H9 (cell line): ENCODE measurements at places on chromosomes 1 and 21.

GRCh38 chr1:100511058-100511457, 26.9 kb upstream of the GPR88 start:
- no peak for DNase-seq

DNA sequence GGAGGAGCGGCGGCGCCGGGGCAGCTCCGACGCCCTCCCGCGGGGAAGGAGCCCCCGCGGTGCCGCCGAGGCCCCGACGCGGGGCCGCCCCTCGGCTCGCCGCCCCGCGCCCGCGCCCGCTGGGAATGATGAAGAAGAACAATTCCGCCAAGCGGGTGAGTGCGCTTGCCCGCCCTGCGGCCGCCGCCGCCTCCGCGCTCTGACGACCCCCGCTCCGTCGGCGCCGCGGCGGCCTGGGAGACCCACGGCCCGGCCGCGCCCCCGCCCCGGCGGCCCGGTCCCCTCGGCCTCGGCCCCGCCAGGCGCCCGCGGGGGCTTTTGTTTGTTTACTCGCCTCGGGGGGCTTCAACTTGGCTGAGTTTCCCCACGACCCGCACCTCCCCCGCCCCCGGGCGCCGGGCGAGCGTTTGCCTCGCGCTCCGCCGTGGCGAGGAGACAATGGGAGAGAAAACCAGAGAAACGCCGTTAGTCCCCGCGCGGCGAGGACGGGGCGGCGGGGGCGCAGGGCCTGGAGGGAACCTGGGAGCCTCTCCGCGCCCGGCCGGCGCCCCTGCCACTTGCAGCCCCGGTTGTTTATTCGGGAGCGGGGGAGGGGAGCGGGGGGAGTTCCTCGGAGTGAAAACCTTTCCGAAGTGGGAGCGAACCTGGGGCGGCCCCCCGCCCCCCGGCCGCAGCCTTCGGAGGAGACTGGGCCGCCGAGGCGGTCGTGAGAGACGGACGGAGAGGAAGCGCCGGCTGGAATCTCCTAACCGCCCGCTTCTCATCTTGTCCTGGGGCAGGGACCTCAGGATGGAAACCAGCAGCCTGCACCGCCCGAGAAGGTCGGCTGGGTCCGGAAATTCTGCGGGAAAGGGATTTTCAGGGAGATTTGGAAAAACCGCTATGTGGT, 661 bp downstream of the PLEKHO1 start:
- no peak for DNase-seq

DNA sequence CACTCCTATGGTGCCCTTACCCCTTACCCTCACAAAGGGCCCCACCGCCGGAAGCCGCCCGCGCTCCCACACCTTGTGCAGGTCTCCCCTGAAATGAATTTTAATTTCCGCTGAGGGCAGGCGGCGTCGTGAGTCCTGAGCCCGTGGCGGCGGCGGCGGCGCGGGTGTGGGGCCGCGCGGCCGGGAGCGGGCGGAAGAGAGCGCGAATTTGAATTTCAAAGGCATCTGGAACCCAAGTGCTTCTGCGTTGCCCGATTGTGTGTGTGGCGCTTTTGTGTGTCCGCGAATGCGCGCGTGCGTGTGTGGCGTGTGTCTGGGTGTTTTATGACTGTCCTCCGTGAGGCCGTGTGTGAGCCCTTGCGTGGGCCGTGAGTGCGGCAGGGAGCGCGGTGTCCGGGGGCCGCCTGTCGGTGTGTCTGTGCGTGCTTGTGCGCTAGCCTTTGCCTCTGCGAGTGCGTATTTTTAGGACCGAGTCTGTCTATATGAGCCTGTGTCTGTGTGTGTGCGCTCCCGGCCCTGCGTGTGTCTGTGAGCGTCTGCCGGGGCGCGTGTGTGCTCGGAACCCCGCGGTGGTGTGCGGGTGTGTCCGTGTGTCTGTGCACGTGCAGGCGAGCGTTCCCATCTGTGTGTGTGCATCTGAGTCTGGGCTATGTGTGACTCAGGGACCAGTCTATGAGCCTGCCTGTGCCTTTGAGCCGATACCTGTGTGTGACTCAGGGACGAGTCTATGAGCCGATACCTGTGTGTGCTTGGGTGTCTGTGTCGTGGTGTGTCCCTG, 7.9 kb upstream of the ADGRB2 start:
- no peak for DNase-seq

GRCh38 chr1:111251570-111251969, 24.1 kb downstream of the CHI3L2 start:
- DNase-seq, result no peak

DNA sequence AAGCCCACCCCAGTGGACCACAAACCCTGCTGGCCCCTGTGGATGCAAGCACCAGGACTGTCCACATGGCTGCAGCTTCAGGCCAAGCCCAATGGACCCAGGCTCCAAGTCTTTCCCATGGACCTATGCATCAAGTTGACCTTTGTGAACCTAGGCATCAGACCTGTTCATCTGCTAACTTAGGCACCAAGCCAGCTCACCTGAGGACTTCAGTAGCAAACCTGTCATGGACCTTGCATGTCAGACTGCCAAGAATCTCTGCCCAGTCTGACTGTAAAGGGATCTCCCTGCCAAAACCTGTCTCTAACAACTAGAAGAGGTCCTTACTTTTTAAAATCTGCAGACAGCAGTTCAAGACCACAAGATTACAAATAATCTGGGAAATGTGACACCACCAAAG, 37.8 kb downstream of the FMO3 start:
- DNase-seq, result no peak

- no peak for DNase-seq
Measured at GRCh38 chr1:181100015-181100905, 11.8 kb downstream of the IER5 start.

DNA sequence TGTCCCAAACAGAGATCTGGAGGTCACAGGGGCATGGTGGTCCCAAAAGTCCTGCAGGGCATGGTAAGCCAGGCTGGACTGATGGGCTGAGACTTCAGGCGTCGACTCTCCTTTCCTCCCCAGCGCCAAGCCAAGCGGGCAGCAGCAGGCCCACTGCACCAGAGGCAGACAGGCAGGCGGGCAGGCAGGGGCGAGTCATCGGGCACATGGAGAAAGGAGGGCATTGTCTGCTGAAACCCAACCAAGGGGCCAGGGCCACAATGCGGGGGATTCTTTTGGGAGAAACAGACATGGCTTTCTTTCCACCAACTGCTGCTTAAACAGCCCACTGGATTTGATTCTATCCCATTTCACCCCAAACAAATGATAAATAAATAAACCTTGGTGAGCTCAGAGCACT, 46.2 kb downstream of the TRABD2B start:
- DNase-seq, result no peak

- DNase-seq, result no peak
Measured at GRCh38 chr1:235207209-235207565, 46.1 kb upstream of the RBM34 start.

DNA sequence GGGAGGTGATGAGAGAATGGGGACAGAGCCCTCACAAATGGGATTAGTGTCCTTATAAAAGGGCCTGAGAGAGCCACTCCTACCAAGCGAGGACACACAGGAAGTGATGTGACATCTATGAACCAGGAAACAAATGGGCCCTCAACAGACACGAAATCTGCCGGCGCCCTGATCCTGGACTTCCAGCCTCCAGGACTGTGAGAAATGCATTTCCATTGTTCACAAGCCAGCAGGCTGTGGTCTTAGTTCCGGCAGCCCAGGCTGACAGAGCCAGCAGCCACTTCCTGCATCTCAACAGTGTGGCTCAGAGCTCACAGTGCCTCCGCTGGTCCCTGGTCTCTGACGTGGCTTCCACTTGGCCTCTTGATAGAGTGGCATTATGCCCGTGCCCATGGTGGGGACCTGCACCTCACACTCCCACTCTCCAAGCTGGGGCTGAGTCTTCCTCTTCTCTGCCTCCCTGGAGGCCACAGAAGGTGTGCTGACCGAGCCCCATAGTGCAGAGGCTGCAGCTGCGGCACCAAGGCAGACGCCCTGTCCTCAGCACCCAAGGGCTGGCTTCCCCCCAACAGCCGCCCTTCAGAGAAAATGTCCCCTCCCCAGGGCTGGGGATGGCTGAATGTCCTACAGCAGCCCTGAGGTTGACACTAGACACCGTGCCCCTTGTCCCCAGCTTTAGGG, 44.9 kb downstream of the ACOT7 start:
- no peak for DNase-seq

GRCh38 chr1:172203135-172203823, 217.2 kb upstream of the C1orf105 start:
- DNase-seq, result no peak

- peak; percentile 95 for DNase-seq
Measured at GRCh38 chr1:118185084-118185832, at the start of gene SPAG17. Gene SPAG17 (minus strand): TSS chr1:118185228. CDS start chr1:118185157, 71 bp downstream.

DNA sequence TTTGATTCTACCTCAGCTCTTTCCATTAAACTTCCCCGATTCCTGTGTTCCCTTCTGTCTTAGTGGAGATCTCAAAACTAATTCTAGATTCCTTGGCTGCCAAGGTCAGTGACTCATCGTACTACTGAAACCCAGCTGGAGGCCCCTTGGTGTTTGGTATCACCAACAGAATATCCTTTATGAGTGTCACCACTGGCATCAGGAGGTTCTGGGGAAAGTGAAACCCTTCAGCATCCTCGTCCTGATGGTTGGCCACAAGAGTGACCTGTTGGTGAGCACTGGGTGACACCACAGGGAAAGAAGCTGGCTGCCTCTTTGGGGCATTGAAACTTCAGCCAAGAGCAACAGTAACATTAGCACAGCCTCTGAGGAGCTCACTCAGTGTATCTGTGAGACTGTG, 9.6 kb downstream of the RAB42 start:
- DNase-seq, result no peak

- no peak for DNase-seq
Measured at GRCh38 chr1:224312025-224312424, 17.9 kb downstream of the NVL start.

- DNase-seq, result peak; percentile 70
Measured at GRCh38 chr1:228416217-228416933, at the start of gene TRIM17. Gene TRIM17 (minus strand): TSS chr1:228416861. CDS start chr1:228415072, 1,789 bp downstream.

GRCh38 chr1:84753516-84754385, 63.5 kb upstream of the SSX2IP start:
- DNase-seq, result peak; percentile 77

DNA sequence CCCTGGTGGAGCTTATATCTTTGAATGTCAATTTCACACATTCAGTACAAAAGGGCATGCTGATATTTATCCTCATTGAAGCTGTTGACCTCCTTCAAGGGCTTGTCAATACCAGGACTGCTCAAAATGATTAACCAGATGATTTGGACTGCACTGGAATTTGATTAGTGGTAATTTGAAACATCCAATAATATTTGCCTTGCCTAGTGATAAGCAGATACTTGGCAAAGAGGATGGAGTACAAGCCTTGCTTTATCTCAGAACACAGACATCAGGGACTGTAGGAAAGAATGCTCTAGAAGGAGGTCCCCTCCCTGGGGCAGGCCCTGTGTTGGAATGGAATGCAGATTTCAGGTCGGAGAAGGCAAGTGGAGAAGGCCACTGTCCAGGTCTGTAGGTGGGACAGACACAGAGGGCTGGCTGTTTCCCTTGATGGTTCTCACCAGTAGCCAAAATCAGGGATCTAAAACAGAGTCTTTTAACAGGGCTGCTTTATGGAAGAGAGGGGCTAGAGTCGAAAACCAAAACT, 64.8 kb upstream of the ZNF648 start:
- DNase-seq, result no peak

DNA sequence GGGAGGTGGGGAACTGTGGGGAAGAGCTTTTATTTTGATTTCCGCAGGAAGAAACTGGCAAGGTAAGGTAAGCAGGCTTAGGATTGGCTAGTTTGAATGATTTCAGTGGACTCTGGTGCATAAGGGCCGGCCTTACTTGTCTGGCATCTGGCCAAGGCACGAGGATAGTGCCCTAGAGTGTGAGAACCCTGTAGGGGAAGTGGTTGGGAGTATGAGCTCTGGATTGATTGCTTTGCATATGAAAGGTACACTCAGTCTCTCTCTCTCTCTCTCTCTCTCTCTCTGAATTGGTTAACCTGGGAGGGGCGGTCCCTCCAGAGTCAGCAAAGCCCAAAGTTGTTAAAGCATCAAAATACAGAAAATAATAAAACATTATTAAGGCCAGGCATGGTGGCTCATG, 463.0 kb downstream of the SIPA1L2 start:
- peak; percentile 81 for DNase-seq

GRCh38 chr1:227563324-227564201, at the start of gene ZNF678:
Gene ZNF678 (plus strand): TSS chr1:227563556. CDS start chr1:227650992, 87,436 bp downstream.
- DNase-seq, result peak; percentile 94

- no peak for DNase-seq
Measured at GRCh38 chr1:10253755-10254154, 43.4 kb downstream of the KIF1B start.

DNA sequence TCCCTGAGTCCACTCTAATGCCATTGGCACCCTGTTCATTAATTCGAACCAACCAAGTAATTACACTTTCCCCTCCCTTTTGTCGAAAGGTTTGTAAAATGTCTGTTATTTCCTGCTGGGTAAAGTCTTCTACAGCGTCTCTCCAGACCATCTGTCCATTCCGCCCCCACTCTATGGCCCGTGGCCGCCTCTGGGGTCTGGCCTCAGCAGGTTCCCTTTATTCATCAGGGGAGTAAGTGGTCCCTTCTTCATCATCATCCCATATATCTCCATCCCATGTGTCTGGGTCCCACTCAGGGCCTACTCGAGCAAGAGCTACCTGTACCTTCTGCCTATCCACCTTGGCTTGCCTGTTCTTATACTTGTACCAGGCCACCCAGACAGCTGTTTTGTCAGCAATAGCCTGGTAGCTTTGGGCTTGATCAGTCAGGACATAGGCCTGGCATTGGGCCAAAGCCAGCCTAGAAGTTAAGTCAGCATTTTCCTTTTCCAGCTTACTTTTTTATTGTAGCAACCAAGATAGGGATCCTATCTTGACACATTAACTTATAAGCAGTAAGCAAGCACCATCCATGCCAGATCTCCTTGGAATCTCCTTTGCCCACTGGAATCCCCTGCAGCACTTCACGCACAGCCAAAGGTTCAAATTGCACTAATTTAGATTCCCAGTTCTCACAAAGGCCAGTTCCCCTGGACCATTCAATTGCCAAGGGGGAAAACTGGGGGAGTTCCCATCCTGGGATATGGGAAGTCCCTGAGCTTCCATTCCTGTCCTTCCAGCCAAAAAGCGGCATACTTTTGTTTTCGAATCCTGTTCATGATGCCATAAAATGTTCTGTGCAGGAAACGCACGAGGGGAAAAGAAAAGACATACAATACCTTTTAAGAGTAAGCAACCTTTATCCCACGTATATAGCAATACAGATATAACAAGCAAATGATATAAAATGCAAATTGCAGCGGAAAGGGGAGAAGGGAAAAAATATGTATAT, 6.6 kb upstream of the STUM start:
- DNase-seq, result no peak

DNA sequence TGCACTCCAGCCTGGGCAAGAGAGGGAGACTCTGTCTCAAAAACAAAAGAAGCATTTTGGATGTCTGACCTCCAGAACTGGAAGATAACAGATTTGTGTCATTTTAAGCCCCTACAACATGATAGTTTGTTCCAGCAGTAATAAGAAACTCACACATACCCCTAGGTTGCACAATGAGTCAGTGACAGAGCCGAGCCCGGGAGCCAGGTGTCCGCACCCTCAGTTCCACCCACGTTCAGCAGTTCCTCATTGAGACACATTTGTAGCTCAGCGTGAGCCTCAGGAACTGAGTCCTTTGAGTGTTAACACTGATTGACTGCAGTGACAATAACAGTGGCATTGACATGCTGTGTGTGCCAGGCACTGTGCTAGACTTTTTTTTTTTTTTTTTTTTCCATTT, 19.8 kb downstream of the LRRC38 start:
- no peak for DNase-seq
